ENCODE measurements at places on chromosomes 3 and 15. TPM values are rescaled to one million over a fixed set of nuclear protein-coding genes. Genes with fewer than 3 reads are reported as not detected.

Gene APOD
- 2.8 TPM for total RNA-seq

Gene PPM1L
- 0.19 TPM for total RNA-seq

Gene WDR93
- not detected for total RNA-seq

Gene RNF7
- total RNA-seq = 120 TPM

Gene CLDN1
- total RNA-seq = not detected

GRCh38 chr3:72814308-72814707, 33.9 kb downstream of the SHQ1 start:
- DNase-seq = no peak

DNA sequence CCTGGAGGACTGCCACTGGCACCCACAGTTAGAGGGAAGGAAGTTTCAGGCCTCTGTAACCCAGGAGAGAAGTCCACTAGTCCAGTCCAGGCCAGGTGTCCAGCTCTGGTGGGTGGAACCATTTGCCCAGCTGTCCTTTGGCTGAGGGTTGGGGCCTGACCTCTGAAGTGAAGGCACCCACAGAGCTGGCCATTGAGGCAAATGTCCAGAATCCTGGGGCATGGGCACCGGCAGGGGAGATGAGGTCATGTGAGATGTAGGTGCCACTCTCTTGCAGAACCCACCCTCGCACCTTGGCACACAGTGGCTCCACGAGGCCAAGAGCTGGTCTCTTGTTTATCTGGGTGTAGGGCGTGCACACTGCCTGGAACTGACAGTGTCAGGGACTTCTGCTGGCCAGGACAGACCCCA, 162.8 kb downstream of the SMAD6 start:
- DNase-seq = no peak

DNA sequence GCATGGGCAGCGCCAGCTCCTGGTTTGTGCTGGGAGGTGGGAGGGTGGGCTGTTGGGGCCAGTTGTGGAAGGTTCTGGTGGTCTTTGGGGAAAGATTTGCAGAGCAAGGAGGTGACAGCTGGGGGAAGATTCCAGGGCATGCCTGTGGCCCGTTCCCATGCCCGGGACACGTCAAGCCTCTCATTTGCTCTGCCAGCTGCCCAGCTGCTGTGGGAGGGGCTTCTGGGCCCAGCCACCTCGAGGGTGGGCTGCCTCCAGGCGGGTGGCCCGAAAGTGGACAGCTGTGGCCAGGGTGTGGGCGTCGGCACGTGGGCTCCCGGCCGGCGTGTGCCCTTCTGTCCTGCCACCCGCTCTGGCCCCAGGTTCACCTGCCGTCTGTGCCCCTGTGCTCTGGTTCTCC, 17.2 kb downstream of the PLXNA1 start:
- peak; percentile 86 for DNase-seq

GRCh38 chr3:177231242-177231641, 34.0 kb upstream of the TBL1XR1 start:
- no peak for DNase-seq

GRCh38 chr15:79190093-79190492, 92.4 kb upstream of the ANKRD34C start:
- DNase-seq = no peak

- DNase-seq = peak; percentile 16
These were observed 17.7 kb downstream of the ENTPD3 start for GRCh38 chr3:40404591-40405198.

- no peak for DNase-seq
These were observed 172.2 kb upstream of the PFN2 start for GRCh38 chr3:150142936-150143335.

GRCh38 chr3:13465236-13465873, 14.8 kb upstream of the HDAC11 start:
- DNase-seq = peak; percentile 15

DNA sequence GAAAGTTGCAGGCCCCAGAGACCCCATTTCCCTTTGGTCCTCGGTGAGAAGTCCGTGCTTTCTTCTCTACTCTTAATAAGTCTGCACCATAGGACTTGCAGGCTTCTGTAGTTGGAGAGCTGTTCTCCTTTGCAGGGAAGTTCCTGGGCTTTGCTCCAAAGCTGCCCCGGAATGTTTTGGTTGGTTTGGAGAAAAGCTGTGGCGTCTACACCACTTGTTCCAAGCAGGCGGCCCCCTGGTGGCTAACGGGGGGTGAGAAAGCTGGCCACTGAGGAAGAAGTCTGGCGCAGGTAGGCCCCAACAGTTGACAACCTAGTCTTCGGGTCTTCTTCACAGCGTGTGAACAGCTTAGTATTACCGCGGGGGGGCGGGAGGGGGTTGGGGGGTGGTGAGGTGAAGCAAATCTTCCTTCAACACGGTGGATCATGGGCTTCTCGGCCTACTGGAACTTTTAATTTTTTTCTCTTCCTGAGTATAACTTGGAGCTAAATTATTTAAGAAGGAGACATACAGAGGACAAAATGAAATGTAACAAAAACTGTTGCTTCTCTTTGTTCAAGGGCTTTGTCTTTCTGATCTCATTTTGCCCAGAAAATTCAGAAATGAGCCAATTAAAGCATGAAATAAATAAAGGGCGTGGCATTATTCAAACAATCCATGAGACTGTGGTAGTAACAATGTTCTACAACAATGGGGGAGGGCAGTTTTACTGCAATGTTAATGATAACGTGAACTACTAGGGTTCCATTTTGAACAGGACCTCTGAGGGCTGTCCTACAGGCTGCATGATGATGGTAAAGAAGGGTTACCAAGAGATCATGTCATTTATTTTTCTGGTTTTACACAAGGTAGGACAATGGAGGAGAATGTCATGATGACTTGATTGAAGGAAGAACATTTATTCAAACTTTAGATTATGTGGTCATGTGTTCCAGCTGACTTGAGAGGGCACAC, 2.2 kb upstream of the THRB start:
- peak; percentile 68 for DNase-seq

DNA sequence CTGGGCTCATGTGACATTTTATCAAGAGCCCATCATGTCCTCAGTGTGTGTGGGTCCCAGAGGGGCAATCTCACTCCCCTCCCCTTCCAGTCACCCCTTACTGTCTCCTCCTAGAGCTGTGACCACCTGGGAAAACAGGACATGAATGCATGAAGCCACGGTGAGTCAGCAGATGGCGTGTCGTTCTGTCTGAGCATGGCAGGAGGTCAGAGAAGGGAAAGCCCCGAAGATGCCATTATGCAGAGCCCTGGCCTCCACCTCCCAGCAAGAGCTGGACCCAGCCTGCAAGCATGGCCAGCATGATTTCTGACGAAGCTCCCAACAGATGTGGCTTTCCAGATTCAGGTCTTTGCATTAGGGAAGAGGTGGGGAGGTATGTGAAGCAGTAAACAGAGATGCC, 118.5 kb downstream of the TLE3 start:
- peak; percentile 8 for DNase-seq

DNA sequence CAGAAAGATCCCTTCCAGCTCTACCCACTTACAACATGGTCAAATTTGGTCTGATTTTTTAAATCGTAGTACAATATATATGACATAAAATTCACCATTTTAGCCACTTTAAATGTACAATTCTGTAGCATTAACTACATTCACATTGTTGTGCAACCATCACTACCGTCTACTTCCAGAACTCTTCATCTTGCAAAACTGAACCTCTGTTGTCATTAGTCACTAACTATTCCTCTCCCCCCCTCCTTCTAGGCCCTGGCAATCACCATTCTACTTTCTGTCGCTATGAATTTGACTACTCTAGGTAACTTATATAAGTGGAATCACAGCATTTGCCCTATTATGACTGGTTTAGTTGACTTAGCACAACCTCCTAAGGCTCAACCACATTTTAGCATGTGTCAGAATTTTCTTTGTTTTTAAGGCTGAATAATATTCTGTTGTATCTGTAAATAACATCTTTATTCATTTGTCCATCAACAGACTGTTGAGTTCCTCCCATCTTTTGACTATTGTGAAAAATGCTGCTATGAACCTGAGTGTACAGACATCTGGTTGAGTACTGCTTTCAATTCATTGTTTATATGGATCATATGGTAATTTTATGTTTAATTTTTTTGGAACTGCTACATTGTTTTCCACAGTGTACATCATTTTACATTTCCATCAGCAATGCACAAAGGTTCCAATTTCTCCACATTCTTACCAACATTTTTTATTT, 35.5 kb upstream of the CCR2 start:
- DNase-seq = no peak

DNA sequence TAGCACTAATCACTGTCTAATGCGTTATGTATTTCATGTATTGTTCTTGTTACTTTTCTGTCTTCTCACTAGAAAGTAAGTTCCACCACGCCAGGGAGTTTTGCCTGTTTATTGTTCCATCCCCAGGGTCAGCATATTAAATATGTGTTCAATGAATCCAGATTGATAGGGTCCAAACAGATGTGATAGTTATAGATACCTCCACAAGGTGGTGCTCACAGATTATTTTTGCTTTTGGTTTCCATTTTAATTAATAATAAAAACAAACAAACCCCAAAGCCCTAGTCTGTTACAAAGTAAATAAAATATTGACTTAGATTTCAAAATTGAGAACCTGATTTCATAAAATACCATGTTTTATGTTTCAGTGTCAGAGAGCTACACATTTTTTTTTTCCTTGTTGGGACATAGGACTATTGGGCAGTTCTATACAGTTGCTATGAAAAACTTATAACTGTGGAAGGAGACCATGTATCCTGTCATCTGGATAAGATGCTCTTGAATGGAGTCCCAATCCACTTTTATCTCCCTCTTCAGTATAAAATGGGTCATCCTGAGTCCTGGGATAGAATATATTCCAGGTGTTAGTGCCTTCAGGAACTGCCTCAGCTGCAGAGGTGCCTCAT, 12.4 kb downstream of the OTOL1 start:
- DNase-seq = peak; percentile 3

- no peak for DNase-seq
These were observed 39.0 kb downstream of the FSIP1 start for GRCh38 chr15:39743611-39744010.

DNA sequence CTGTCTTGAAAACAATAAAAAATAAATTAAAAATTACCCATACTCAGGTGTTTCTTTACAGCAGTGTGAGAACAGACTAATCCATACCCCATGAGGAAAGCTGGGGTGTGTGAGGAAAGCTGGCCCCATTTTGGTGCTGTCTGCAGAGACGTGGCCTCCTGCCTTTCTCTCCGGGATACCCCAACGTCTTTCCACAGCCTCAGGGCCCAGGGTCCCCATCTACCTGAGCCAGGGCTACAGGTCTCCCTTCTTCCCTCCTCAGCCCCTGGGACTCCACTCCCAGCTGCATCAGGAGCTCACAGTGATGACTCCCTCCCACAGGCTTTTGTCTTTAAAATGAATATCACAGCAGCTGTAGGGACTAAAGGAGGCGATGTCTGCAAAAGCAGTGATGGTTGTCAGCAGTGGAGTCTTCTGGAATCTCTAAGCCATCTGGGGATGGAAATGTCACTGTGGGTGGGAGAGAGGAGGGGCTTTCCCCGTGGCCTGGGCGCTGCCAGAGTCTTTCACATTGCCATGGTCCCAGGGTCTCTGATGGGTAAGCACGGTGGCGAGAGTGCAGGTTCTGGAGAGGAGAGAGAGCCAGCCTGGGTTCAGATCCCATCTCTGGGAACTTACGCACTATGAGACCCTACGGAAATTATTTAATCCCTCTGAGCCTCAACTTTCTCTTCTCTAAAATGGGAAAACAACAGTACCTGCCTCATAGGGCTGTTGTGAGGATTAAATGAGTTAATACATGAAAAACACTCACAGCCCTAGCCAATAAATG, 259.3 kb downstream of the PLCL2 start:
- DNase-seq = no peak

GRCh38 chr3:181698263-181698954, 13.3 kb upstream of the SOX2 start:
- DNase-seq = no peak

DNA sequence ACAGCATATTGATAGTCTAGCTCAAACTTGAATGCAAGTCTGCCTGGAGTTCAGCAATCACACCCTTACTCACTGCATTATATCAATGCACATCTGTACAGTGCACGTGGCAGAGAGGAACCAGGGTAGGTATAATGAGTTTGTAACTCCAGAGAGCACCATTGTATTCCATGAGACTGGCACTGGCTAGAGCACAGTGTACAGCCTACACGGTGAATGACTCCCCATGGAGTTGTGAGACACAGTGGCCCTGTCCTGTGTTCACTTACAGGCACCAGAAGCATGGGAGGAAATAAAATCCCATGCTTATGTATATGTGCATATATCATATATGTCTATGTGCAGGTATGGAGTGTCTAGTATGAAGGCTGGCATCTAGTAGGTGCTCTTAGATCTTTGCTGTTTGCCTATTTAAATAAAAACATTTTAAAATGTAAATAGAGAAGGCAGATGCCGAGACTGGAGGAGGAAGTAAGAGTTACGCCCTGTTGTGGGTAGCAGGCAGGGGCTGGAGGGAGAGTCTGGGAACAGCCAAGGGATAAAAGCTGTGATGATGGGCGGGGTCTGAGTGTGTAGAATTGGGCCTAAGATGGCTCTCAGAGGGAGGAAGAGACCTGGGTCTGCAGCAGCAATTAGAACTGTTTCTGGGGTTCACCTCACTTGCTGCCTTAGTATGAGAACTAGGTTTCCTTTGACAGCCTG, 360.7 kb upstream of the ICE2 start:
- no peak for DNase-seq

DNA sequence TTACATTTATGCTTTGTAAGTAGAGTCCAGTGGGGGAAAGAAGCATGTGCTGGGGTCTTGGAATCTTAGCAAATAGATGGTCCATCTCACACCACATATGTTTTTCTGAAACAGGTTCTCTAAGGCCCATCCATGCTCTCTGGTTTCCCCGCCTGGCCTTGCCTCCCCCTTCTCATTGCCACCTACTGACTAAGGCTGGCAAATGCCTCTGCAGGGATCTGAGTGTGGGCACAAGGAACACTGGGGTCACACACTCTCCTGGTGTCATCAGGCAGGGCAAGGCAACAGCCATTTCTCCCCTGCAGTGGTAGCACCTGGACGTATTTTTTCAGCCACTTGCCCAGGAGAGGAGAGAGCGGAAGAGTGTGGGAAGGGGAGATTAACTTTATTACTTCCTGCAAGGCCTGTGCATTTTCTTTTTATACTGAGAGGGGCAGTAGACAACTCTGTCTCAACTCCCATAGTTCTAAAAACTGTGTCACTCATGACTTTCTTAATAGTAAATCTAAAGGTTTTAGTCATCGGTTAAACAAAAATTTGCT, 804.2 kb upstream of the NECTIN3 start:
- DNase-seq = no peak

DNA sequence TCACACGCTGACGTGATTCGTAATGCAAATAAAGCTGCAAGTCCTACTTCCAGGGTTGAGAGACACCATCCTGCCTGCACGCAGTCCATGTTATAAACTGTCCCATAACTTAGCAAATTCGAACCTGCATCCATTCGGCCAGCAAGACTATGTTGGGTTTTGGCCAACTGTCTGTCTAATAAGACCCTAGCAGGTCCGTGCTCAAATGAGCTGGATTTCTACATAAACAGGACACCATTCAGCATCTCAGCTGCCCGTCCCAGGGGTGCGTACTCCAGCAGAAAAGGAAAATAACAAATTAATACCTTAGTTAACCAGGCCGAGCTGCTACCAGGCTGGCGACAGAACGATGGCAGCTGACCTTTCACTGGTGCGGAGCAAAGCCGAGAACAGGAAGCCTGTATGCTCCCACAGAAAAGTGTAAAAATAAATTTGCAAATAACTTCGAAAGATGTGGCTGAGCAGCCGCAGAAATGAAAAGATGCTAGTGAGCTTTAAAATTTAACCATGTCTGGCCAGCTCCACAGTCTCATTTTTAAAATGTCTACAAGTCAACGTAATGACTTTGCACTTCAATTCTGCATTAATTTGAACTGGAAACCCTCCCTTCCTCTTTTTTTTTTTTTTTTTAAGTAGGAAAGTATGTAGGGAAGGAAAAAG, 97.1 kb upstream of the SNRPA1 start:
- no peak for DNase-seq

GRCh38 chr3:127672429-127673190, at the start of gene ABTB1:
Gene ABTB1 (plus strand): TSS chr3:127672952. CDS start chr3:127673026, 74 bp downstream.
- peak; percentile 69 for DNase-seq
